Activated CD8-positive, alpha-beta memory T cell treated with anti-CD3 and anti-CD28 coated beads, Interleukin-2, amount 50 U/mL, for 4 hours (primary cell): ENCODE measurements at places on chromosomes 2 and 18.

DNA sequence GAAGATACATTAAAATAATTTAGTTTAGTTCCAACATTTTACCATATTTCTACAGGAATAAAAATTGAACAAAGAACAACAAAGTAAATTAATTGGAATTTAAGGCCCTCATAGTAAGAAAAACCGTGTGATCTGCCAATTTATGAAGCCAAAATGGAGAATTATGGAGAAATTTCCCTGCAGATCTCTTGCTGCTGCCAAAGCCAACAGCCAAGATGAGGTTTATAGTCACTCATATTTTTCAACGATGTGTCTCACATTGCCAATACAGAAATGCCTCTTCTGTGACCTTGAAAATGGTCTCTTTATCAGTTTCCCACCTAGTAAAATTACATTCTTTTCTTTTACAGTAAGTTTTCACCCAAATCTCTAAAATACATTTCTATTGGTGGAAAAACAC is 317.2 kb upstream of the FIGN start:
- no peak for DNase-seq

GRCh38 chr18:21571772-21572171 is 28.7 kb downstream of the ESCO1 start:
- no peak for DNase-seq

GRCh38 chr2:20422402-20423271 is 24.2 kb upstream of the RHOB start:
- DNase-seq: no peak

DNA sequence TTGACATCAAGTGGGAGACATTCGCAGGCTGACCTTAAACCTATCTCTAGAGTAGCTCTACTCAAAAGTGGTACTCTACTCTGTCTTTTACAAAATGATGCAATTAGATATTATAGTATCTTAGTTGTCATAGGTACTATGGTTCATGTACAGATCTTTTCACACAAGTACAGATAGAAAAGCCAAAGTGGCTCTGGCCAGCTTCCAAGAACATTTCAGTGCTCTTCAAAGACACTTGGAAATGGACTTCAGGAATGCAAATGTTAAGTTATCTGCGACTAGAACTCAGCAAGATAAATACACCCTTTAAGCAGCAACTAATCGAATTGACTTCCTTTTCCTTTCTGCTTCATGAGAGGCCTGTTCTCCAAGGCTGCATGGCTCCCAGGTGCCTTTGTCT is 718.7 kb upstream of the FAM98A start:
- DNase-seq: no peak

GRCh38 chr2:236753606-236754270 is 184.1 kb downstream of the ACKR3 start:
- no peak for DNase-seq

DNA sequence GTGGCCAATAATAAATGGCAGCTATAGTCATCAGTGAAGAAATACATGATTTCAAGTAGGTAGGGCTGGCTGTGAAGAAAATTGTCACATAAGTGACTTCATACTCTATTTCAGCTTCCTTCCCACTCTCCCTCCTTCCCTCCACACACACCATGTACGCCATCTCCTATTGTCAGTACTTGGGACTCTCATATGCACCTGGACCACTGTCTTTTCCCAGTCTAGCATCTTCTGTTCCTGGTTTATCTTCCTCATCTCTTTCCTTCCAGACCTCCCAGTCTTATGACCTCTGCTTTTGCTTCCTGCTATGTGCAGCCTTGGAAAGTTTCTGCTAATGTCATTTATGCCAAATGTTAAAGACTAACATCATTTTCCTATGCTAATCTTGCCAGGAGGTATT is 35.0 kb downstream of the HNMT start:
- DNase-seq: no peak

DNA sequence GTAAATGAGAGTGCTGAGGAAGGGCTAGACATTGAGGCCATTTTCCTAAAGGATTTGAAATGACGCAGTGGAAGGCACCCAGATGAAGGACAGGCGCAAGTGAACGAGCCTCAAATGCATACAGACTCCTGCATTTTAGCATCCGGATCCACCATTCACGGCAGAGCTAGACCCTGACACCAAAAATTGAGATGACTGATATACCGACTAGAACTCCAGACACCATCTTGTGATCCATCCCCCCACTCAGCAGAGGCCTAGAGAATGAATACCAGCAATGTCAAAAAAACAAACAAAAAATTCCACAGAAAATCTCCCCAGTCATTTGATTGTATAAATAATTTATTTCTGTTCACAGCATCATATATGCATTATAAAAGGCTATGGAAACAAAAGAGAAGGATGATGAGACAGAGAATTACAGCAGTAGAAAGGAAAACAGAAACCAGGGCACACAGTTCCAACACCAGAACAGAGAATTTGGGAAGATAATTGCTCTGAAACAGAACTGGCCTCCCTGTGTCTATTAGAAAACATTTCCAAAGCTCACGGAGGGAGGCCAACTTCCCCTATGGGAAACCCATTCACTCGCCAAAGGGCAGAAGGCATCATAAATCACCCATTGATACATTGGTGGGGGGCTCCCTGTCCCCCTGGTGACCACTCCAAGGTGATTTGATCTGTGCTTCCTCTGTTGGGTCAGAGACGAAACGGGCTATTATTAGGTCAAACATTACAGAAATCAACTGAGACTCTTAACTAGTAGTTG is 4.0 kb downstream of the ARL4C start:
- DNase-seq: no peak

DNA sequence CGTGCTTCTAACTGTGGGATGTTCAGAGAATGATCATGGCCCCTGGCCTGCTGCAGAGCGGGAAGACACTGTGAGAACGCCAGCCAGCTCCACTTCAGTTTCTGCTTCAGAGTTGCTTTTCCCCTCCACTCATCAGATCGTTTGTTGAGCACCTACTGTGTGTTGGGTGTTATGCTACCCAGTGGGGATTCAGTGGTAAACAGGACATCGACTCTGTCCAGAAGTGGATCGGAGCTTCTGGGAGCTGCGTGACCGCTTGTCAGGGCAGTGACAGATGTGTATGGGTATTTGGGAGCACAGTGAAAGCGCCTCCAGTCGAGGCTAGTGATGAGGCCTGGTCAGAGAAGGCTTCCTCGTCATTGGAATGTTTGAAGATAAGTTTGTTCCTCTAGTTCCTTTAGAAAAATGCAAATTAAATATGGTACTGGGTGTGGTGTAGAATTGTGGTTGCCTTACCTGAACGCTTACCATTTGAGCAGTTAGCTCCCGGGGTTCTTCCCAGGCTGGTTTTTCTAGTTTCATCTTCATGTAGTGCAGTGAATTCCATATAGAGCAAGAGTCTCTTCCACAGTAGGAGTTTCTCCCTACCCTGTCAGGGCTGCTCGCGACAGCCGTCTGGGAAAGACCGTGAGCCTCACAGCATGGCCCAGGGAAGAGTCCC is 2.8 kb downstream of the RAB12 start:
- no peak for DNase-seq
